ENCODE measurements at places on chromosomes 7 and 10.

- DNase-seq = no peak
Observed at GRCh38 chr7:218316-218715, 25.9 kb downstream of the FAM20C start.

- DNase-seq = no peak
Observed at GRCh38 chr10:46235705-46236545, 50.9 kb upstream of the ANTXRL start.

GRCh38 chr10:105725007-105725406 is 1083.9 kb downstream of the SORCS3 start:
- DNase-seq = no peak

DNA sequence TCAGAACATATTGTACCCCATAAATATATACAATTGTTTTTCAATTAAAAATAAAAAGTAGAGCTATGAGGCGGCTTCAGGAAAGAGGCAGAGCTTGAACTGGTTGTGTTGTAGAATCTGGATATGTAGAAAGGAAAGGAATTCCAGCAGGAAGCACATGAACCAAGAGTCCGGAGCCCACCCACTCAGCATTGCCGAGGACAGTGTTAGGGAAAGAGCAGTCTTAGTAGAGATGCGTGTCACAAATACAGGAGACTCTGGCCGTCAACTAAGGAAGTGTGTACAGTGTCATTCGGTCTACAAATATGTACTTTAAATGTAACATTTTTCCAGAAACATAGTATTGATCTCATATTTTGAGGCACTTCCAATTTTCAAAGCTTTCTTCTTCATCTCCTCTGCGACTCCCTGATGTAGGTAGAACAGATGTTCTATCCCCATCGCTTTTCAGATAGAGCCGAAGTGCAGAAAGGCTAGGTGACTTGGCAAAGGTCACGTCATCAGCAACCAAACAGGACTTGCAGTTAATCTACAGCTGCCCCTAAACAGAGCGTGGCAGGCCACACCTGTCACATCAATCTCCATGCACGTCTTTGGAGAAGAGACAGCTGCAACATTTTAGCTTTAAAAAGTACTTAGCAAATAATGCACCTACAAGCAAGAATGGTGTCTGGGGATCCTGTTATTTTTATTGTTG is 25.3 kb upstream of the GJD4 start:
- no peak for DNase-seq

GRCh38 chr10:121420006-121420405 is 178.2 kb downstream of the FGFR2 start:
- DNase-seq = no peak

DNA sequence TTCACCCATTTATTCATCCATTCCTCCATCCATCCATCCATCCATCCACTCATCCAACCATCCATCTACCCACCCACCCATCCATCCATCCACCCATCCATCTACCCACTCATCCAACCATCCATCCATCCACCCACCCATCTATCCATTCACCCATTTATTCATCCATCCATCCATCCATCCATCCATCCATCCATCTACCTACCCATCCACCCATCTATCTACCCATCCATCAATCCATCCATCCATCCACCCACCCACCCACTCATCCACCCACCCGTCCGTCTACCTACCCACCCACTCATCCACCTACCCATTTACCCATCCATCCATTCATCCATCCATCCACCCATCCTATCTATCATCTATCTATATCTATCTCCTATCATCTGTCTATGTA is 169.4 kb upstream of the SHH start:
- DNase-seq = no peak

- DNase-seq = no peak
Observed at GRCh38 chr7:77353407-77353721, 62.8 kb downstream of the GSAP start.

DNA sequence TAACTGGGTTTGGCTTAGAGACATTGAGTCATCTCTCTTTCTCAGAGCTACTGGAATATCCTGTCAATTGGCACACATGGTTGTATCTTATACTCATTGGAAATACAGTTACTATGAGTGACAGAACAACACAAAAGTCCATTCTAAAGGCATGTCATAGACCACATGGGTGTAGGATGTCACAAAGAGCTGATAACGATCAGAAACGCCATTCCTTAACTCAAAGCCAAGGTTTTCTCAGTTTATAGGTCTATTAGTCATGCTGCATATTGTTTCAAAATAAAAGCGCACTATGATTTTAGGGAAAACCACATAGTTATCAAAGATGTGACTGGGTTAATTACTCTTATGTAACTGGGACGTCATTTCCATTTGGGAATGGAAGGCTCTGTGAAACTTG is 147.2 kb upstream of the FAM171A1 start:
- no peak for DNase-seq

- DNase-seq = no peak
Observed at GRCh38 chr7:74092321-74092963, 8.8 kb downstream of the LIMK1 start.

DNA sequence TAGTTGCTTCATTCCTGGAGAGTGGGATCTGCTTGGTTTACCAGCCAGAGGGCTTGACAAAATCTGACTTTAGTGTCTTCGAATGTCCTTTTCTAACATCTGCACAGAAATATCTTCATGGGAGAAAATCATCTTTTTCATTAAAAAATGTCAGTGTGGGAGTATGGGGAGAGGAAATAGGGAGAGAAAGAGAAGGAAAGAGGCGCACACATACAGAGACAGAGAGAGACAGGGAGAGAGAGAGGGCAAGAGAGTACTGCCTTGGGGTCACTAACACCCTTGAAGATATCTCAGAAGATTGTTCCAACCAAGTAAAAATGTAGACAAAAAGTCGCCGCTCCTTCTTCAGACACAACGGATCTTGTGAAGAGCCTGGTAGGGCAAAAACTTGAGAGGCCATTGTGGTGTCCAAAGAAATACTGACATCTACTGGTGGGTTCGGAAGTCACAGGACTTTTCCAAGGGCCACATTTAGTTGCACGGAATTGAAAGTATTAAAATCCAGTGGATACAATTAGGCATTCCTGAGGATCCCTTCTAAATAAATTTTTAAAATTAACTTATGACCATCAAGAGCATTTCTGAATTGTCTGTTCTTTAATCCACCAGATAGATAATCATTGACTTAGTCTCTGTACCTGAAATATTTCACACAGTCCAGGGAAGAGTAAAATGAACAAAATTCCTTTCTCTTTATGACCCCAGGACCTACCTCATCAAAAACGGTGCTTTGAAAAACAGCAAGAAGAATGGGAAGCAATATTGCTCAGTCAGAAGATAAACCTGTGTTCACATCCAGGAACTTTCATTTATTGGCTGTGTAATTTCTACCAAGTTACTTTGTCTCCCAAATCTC is 29.7 kb downstream of the VIM start:
- DNase-seq = peak; percentile 25

DNA sequence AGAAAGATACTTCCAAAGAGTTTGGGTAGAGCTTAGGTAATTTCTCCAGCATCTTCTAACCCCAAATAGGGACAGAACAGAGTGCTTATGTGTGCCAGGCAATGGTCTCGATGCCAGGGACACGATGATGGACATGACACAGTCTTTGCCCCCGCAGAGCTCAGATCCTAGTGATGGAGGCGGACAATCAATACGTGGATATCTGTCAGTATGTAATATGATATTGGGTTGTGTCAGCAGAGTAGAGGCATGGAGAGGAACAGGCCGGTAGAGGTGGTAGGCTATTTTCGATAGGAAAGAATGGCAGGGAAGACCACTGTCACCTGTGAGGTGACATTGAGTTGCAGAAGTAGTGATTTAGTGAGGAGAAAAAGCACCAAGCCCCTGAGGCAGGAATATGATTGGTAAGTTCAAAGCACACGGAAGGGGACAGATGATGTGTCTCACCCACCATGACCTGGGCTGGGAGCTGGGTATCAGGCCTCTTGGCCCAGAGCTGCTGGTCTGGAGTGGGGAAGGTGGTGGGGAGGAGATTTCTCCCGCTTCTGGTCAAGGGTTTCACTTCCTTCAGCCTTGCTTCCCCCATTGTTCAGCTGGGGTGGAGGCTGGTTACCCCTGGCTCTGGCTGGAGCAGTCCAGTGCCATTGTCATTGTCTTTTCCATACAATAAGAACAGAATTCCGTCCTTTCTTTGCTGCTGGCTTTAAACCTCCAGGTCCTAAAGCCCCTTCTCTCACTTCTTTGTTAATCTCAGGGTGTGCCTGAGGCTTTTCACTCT is 36.0 kb upstream of the SRGN start:
- DNase-seq = no peak

DNA sequence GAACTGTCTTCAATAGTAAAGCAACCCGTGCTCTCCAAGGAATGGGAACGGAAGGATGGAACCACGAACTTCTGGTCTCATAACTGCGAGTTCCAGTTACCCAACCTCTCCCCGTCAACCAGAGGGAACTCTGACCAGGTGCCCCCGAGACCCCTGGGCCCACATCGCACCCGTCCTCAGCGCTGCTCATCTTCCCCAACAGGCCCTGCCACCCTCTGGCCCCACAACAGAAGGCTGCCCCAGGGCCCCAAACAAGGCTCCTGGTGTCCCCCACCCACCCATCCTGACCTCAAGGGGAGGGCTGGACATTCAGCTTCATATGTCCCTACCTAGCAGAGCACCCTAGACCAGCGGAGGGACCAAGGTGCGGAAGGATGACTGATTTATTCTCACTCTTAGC is 22.7 kb downstream of the PITRM1 start:
- DNase-seq = no peak

GRCh38 chr10:123800289-123800688 is 91.3 kb downstream of the CPXM2 start:
- no peak for DNase-seq

DNA sequence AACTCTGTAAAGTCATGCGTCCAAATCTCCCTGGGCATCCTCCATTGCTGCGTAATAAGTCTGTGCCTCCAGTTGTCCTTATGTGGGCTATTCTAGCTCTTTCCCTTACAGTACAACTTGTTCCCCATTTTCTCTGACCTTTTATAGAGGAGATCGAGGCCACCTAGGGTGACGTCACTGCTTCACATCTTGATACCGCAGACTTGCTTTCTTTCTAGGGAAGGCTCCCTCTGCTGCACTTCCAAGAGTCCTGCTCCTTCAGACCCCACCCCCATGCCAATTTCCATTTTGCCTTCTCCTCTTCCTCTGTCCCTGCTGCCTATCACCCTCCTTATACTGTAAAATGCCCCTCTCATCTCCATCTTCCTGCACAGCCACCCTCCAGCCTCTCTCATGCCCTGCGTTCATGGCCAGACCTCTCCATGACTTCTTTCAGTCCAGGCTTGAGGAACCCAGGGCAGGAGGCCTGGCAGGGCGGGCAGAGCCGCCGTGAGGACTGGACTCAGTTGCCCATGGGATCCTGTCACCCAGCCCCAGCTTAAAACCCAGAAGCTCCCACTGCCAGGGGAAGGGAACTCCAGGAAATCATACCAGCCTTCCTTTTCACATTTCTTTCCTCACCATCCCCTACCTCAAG is 57.5 kb downstream of the CAMK1D start:
- DNase-seq = no peak

- DNase-seq = no peak
Observed at GRCh38 chr10:124011464-124011863, 81.9 kb downstream of the CHST15 start.

- DNase-seq = no peak
Observed at GRCh38 chr7:17481118-17481517, 182.7 kb downstream of the AHR start.

DNA sequence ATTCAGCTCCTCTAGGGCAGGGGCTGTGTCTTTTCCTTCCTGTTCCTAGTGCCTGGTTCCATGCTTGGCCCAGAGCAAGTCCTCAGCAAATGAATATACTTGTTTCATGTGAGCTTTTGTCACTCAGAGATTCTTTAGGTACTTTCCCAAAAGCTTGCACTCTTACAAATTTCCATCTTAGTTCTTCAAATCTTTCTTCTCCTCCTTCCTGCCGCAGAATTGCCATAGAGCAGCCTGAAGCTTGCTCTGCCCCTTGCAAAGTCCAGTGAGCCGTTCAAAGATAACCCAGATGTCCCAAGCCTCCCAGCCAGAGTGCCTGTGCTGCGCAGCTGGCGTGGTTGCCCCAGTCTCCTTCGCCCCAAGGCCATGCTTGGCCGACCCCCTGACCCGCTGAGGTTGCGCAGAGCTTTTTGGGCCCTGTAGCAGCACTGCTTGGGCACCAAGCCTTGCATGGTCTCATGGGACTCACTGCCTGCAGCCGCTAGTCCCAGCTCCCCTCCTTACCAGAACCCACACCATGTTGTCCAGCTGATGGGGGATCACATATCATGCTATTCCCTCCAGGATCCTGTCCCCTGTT is 20.7 kb downstream of the CHST3 start:
- no peak for DNase-seq

GRCh38 chr7:141974831-141975230 is 1.3 kb upstream of the TAS2R38 start:
- DNase-seq = no peak

- DNase-seq = no peak
Observed at GRCh38 chr7:81430761-81431160, 339.1 kb downstream of the HGF start.

GRCh38 chr7:155865830-155866525 is 53.7 kb upstream of the SHH start:
- no peak for DNase-seq

- no peak for DNase-seq
Observed at GRCh38 chr7:133061357-133061756, 20.5 kb downstream of the CHCHD3 start.

GRCh38 chr7:116797612-116798011 is 64.8 kb upstream of the CAPZA2 start:
- no peak for DNase-seq

DNA sequence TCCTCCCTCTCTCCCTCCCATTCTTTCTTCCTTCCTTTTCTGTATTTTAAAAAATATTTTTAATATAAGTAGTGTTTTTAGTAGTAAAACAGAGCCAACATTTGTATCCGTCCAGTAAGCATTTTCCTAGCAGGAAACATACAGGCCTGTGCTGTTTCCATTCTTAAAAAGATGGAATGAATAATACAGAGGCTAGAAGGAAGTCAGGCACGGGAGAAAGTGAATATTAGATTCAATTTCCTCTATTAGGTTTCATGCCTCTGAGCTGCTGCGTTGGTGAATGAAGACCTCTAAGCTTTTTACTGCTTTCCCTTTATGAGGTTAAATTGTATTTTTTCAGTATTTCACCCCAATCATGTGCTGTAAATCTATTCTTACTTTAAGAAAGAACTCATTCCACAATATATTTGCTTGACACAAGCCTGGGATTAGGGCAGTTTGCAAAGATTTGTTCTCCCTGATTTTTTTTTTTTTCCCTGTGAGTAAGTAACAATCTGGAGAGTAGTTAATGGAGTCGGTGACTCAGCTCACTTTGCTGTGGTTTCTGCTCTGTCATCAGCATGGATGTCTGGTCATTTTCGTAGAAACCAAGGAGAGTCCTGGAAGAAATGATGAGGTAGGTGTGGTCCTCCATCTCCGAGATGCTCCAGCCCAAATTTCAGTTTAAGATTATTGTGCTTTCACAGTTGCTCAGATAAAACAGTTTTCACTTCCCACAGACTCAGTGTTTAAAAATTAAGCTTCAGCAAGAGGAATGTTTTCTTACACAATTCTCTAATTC is 76.1 kb upstream of the PITRM1 start:
- DNase-seq = no peak

- DNase-seq = no peak
Observed at GRCh38 chr10:78876449-78876848, 192.3 kb upstream of the ZMIZ1 start.

GRCh38 chr7:137354396-137354795 is 10.9 kb upstream of the PTN start:
- DNase-seq = no peak

Measured in GM18507 (cell line).